Thoracic aorta (tissue), 2 donors: ENCODE measurements at places on chromosomes 6 and 20. TPM values are rescaled to one million over a fixed set of nuclear protein-coding genes. Genes with fewer than 3 reads are reported as not detected.

MRAP2 gene
- 104 TPM for total RNA-seq

PNPLA1 gene
- not detected for total RNA-seq

- DNase-seq = no peak
These were observed 51.2 kb downstream of the CD164 start for GRCh38 chr6:109331081-109331480.

OPRL1 gene
- total RNA-seq = 3.2 TPM

DNA sequence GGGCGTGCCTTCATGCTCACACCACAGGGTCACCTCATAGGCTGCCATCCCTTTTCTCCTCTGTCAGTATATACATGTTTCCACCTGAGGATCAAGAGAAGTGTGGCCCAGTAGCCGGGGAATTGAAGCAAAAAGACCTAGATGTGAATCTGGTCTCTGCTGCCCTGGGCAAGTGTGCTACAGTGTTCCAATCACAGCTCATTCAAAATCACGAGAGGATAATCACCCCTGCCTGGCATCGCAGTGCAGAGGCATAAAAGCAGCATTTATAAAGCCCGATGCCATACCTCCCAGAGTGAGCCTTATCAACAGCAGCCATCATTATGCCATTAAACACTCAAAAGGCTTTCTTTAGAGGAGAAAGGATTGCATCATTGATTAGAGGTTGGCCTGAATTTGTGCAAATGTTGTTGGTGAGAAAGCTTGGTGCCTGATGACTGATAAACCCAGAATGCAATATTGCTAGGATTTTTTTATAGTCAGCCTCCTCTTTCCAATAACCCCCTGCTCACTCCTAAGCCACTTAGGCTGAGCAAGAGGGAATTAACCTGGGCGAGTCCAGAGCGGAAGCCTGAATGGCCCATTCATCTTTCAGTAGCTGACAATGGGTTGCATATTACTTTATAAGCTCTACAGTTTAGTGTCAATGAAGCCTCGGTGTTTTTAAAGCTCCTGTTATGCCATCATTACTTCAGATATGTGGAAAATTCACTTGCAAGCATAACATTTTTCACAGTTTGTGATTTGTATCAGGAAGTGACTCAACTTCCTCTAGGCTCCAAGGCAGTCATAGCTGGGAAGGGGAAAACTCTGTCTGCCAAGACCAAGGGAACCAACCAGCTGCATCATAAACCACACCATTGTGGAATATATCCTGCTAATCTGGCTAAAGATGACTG is 92.5 kb upstream of the NXT1 start:
- no peak for DNase-seq
